ENCODE measurements at places on chromosomes 5 and 9. TPM values are rescaled to one million over a fixed set of nuclear protein-coding genes. Genes with fewer than 3 reads are reported as not detected.

ROPN1L gene
- total RNA-seq = 0.13 TPM

OCLN gene
- total RNA-seq = 2.4 TPM

DNA sequence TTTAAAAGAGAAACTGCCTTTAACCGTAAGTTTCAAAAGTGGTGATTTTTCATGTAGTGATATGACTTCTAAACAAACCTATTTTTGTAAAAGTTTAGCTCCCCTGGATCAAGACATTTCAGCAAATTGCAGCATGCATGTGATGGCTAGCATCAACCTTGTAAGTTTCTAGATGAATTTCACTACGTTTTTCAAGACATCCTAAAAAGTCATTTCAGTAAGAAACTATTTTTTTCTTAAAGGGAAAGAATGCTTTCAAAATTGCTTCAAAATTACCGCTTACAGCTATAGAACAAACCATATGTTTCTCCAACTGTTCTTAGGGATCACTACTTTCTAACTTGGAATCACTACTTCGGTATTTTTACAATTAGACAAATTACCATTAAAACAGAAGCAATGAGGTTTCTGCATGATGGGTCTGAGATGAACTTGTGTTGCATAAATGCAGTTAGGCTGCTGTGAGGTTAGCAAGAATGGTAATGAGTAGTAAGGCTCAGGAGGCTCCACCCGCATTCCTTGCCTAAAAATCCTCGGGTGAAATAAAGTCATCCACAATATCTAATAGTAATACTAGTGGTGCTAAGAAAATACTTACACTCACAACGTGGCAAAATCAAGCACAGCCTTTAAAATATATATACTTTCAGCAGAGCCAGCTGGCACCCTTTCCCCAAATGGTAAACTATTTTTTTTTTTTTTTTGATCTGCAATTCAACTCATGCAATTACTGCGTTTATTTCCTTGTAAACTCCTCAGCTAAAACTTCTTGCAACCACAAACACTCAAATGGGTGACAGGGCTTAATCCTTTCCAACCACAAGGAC, 53.8 kb downstream of the CDC14B start:
- peak; percentile 39 for DNase-seq

- DNase-seq = no peak
These were observed 42.1 kb upstream of the GNAQ start for GRCh38 chr9:78073722-78074121.

EGR1 gene
- total RNA-seq = 31.6 TPM

DNA sequence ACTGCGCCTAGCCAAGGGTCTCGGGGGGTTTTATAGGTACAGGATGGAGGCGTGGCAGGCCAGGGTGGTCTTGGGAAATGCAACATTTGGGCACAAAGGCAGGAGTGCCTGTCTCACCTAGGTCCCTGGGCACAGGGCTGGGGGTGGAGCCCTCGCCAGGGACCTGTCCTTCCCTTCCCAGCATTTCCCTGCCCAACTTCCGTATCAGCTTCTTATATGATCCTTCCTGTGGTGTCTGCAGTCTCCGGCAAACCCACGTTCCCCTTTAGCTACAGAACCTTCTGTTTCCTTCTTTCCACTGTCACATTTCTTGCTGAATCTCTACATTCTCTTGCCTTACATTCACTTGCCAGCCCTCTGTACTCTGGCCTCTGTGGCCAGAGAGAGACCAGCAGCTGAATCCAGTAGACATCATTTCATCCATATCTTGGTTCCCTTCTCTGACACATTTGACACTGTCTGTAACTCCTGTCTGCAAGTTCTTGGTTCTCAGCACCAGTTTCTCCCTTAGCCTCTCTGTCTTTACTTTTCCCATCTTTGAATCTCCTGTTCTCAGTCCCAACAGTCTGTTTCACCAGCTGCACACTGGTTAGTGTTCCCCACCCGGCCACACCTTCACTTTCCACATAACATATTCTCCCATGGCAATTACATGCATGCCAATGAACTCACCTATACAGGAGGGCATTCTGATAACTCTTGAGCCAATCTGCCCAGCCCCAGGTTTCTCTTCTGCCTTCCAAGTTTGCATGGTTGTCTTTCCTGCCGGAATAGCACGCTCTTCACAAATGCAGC, 134.7 kb upstream of the ZNF608 start:
- peak; percentile 73 for DNase-seq

GRCh38 chr9:121643473-121643872, 8.0 kb upstream of the DAB2IP start:
- DNase-seq = no peak

DNA sequence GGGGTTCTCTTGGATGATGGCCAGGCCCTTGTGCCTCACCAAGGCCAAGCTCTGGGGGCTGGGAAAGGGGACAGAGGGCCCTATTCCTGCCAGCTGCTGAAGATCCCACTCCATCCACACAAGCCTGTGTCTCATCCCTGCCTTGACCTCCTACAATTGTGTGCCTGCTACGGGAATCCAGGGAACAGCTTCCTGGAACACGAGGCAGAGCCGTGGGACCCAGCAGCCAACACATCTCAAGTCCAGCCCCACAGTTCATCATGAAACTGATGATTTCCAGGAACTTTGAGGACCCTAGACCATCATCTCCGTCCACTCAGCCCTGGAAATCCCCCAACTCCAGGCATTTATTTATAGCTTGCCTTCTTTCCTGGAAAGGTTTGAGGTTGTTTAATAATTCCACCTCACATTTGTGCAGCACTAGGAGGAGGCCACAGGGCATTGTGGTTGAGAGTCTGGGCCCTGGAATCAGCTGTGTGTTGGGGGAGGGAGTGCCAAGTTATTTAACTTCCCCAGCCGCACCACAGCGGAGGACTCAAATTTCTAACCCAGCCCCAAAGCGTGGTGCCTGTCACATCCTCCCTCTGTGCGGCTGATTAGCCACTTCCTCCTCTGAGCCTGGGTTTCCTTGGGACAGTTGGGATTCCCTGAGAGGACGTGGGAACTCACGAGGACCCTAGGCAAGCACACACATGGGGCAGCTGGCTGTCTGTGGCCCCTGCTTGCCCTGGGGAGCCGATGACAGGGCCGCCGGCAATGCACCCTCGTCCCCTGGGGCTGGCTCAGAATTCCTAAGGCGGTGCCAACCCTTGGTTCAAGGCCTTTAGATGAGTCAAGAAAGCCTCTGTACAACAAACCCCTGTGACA, 58.2 kb upstream of the GGTA1 start:
- peak; percentile 93 for DNase-seq

- DNase-seq = no peak
These were observed 699.9 kb downstream of the MTRR start for GRCh38 chr5:8568858-8569257.

GRCh38 chr9:27394826-27395201, 97.9 kb upstream of the EQTN start:
- DNase-seq = no peak

- no peak for DNase-seq
These were observed 127.5 kb upstream of the DAPK1 start for GRCh38 chr9:87370049-87370685.

DNA sequence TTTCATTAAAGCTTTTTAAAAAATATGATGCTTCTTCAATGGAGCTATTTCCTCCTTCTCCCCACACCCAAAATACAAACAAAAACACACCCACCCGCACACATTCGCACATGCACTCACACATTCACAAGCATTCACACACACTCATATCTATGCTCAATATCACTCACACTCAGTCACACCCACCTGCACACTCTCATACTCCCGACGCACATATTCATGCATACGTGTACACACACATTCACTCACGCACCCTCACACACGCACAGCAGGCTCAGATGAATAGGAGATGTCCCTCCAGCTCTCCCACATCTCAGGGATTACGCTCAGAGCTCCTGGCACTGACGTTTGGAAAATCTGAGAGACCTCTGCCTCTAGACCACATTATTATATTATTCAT, 25.7 kb upstream of the TENT4A start:
- no peak for DNase-seq

DNA sequence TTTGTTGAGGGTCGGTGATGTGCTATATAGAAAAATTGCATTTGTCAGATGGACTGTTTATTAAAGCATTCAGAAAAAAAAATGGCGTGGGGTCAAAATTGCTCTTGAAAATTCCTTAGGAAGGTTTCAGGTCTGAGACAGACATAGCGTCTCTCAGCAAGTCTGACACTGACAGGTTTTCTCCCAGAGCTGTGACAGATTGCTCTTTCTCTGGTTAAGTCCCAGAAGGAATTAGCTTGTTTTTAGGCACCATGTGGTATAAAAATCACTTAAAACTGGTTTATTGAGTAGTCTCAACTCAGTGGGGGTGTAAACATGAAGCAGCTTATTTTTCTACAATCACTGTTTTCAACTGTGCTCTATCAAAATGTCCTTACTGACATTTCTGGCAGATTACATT, 1379.8 kb downstream of the MAT2B start:
- DNase-seq = no peak

OR1Q1 gene
- total RNA-seq = not detected

GRCh38 chr9:7313389-7313788, 486.2 kb downstream of the DMAC1 start:
- DNase-seq = no peak

DNA sequence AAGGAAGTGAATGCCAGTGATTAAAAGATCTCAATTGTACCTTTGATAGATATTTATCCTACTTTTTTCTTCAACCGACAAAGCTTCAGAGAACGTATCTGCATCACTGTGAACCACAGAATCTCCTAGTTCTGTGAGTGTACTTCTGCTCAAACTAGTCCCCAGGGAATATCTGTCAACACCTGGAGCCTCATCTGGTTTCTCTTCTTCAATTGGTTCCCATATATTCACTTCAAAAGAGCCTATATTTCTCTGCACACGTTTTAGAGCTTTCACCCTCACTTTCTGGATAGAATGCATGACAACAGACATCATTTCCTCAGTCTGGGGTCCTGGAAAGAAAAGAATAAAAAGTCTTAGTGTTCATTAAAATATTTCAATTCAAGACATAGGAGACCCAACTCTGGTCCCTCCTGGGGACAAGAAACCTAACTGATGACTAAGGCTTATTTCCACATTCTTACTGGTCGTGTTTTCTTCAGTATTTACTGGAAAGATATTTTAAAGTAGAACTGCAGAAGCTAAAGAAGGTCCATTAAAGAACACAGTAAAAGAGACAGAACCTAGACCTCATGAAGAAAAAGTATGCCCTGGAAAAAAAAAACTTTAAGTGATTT, 64.3 kb downstream of the CPLANE1 start:
- no peak for DNase-seq

GRCh38 chr5:155587458-155587857, 573.9 kb downstream of the KIF4B start:
- DNase-seq = no peak

GRCh38 chr5:61280761-61281427, 51.2 kb upstream of the ZSWIM6 start:
- no peak for DNase-seq

DNA sequence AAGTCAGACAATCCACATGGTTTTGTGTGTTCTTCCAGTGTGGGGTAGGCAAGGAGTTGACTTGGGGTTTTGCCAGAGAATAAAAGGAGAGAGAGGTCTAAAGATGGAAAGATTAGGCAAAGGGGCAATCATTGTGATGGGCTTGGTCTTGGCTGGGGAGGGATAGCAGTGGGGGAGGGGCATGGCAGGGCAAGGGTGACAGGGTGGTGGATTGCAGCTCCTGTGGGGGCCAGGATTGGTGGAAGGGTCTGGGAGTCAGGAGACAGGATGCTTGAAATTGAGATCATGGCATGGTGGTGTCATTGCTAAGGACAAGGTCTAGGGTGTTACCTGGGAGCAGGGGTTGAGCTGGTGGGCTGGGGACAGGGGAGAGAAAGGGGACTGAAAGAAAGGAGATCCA, 57.6 kb downstream of the ZNF618 start:
- no peak for DNase-seq

CTXN3 gene
- total RNA-seq = 2.8 TPM

GRCh38 chr9:35956651-35957050, 1.3 kb downstream of the OR2S2 start:
- no peak for DNase-seq

GRCh38 chr5:178182158-178182876, 4.9 kb downstream of the GMCL2 start:
- DNase-seq = no peak

DNA sequence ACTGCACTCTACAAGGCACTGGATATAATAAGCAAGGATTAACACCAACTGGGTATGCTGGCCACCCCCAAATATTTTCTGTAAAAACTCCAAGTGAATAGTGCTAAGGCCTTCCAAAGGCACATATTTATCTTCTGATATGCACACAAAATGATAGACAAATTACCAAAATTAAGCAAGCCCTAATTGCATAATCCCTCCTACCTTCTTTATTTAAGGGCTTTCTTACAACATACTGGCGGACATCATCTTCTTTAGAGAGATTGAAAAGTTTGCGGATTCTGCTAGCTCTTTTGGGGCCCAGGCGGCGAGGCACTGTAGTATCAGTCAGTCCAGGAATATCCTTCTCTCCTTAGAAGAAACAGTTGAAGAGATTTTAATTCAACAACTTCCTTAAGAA, 1.9 kb downstream of the RPS6 start:
- DNase-seq = no peak

PCDHGA4 gene
- 1.8 TPM for total RNA-seq

- no peak for DNase-seq
These were observed 55.5 kb downstream of the FAM81B start for GRCh38 chr5:95446560-95447221.

- DNase-seq = no peak
These were observed 1.6 kb upstream of the THBS4 start for GRCh38 chr5:80033513-80033912.

ALDH1A1 gene
- total RNA-seq = 24.5 TPM

DNA sequence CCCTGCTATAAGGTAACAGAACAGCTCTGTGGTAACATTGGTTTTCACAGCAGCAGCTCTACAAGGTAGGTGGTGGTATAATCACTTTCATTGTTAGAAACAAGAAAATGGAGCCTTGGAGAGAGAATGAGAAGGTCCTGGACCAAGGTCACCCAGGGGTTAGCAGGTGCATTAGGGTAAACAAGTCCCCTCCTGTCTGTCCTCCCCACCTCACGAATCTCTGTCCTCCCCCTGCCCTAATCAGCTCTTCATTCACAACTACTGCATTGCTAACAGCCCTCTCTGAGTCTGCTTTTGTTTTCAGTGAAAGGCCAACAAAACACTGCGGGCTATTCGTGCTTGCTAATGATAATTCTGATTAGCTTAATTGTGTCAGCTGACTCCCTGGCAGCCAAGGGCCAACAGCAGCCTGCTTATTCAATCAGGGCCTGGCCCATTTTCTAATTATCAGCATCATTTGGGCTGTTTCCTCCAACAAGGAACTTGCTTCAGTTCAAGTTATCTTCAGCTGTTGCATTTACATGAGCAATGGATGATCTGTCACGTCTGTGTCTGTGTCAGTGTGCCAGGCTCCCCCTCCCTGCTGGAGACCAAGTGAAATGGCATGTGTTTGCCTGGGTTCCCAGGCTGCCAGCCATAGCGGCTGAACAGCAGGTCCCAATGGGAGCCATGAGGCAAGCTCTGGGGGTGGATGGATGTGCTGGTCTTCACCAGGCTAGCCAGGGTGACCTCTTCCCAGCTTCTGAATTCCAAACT, 56.7 kb upstream of the EQTN start:
- DNase-seq = peak; percentile 62

ANGPTL2 gene
- total RNA-seq = 75.6 TPM

- no peak for DNase-seq
These were observed 151.8 kb upstream of the ADRA1B start for GRCh38 chr5:159764283-159765134.
